ENCODE measurements at places on chromosomes 7 and 10.

GRCh38 chr7:73885975-73886798 is 25.2 kb downstream of the TMEM270 start:
- DNase-seq, result no peak

DNA sequence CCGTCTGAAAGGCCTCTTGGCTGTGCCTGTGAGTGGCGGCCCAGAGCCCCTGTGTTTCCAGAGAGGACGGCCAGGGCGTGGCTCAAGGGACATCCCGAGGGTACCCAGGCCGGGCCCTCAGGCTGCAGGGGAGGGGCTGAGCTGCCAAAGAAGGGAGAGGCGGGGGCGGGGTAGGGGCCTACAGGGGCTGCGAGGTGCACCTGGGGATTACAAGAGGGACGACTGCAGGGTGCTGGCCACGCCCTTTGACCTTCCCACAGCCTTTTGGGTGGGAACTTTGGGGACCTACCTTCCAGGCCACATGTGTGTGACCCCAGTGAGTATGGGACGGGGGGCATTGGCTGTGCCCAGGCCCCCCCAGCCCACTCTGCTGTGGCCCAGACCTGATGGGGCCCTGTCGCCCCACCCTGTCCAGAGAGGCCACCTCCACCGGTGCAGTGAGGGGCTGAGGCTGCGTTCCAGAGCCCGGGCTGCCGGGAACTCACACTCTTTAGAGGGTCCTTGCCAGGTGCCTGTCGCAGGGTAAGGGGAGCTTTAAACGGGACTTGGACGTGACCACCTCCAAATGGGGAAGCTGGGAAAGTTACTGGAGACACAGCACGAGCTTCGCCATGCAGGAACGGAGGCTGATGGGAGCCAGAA is 19.0 kb upstream of the NKX6-2 start:
- DNase-seq, result no peak

GRCh38 chr7:81180573-81180972 is 261.7 kb upstream of the SEMA3C start:
- no peak for DNase-seq

DNA sequence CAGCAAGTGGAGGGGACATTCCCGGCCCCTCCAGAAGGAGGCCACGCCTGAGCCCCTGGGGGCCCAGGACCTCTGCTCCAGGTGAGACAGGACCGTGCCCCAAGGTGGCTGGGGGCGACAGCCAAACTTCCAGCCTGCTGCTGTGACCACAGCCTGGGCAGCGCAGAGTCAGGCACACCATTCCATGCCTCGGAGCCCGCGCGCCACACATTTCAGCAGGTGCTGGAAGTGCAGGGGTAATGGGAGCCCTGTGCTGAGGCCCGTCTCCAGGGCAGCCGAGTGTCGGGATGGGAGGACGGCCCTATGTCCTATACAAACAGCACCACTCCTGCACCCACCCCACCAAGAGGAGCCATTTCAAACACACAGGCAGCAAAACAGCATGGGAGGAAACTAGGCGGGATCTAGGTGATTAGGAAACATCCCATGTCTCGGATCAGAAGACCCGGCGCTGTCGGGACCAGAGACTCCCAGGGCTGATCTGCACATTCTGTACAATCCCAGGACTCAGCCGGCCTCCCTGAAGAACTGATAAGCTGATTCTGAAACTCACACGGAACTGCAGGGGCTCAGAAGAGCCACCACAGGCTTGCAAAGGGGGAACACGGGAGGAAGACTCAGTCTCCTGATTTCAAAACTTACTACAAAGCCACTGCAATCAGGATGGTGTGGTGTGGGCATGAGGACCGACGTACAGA is 272.3 kb downstream of the ELFN1 start:
- DNase-seq, result no peak

DNA sequence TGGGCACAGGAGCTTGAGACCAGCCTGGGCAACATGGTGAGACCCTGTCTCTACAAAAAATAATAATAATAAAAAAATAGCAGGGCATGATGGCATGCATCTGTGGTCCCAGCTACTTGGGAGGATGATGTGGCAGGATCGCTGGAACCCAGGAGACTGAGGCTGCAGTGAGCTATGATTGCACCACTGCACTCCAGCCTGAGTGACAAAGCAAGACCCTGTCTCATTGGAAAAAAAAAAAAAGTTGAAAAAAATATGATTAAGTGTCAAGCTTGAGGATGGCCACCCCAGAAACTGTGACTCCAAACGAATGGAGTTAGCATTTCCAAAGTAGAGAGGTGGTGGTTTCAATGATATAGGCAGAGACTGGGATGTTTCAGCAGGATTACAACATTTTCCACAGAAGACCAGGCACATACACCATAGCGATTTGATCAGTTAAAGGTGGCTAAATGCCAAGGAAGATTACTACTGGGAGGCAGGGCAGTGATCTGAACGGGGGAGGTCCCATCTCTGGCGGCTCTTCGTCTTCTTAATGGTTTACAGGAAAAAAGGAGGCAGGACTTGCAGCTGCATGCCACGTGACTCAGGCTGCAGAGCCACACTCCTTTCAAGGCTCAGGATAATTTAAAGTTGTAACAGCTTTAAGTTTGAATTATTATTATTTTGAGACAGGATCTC is 250.6 kb upstream of the GALNT17 start:
- no peak for DNase-seq

GRCh38 chr10:110077436-110078130 is 69.8 kb downstream of the ADD3 start:
- no peak for DNase-seq

DNA sequence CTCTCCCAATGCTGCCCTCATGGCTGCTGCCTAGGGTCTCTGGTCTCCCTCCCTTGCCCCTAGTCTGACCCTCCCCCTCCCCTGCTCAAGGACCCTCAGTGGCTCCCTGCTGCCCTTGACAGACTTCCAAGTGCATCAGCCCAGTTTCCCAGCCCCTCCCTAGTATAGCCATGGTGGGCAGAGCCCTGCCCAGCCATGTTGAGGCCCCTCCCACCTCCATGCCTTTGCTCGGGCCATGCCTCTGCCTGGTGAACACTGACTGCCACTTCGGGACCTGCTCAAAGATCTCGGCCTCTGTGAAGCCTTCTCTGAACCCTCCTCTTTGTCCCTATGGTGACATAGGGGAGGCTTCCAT is 73.2 kb downstream of the MYL10 start:
- DNase-seq, result no peak

GRCh38 chr7:115267503-115267902 is 345.6 kb downstream of the MDFIC start:
- DNase-seq, result no peak

DNA sequence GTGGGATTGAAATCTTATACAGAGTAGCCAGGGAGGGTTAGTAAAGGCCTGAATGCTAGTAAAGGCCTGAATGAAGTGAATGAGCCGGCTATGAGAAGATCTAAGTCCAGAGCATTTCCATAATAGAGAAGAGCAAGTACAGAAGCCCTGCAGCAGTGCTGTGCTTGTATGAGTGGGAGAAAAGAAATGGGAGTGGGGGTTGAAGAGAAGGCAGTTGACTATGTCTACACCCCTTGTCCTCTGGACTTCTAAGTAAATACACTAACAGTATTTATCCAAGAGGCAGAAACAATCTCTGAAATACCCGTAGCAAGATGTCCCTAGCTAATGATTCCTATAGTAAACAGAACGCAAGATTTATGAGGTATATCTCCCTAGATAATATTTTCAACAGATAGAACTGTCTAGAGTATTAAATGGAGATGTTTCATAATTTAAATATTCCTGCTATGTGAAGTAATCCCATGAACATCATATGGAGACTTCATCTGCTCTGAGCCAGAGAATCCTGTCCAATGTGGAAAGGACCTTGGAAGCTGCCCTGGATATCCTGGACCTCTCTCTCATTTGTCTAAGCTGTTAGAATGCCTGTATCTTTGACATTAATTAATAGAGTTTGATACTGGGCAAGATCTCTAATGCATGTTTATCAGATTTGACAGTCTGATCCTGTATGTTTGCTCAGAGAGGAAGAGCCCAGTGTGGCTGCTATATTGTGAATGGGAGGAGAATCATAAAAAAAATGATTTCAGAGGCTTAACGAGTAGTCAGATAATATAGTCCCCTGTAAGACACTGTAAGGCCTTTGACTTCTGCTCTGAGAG is 171.6 kb downstream of the LRRN3 start:
- no peak for DNase-seq

- no peak for DNase-seq
Measured at GRCh38 chr7:106282390-106282789, 2.4 kb downstream of the NAMPT start.

GRCh38 chr10:67224553-67224952 is 298.7 kb downstream of the LRRTM3 start:
- DNase-seq, result no peak

DNA sequence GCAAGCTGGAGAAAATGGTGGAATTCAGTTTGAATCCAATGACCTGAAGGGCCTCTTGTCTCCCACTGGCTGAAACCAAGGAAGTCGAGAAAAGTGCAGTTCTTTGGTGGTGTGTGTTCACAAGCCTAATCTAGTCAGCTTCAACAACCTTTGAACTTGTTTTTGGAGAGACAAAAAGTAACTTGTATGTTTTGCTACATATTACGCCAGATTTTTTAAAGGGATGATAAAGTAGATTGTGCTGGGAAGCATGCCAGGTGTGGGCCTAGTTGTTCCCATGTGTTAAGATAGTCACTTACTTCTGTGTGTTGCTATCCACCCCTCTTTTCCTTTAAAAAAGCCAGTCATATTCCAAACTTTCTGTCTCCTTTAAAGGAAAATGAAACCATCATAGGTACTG is 79.7 kb upstream of the FAM3C start:
- no peak for DNase-seq
